ENCODE measurements at places on chromosomes 5 and 9. TPM values are rescaled to one million over a fixed set of nuclear protein-coding genes. Genes with fewer than 3 reads are reported as not detected.

GRCh38 chr5:132272311-132273210 is 15.1 kb downstream of the PDLIM4 start:
- no peak overlapping the region for H3K27ac ChIP-seq
- H3K36me3 ChIP-seq, result no peaks in the 10 kb centered on the region
- H3K4me1 ChIP-seq, result peaks cover 7% of the 10 kb centered on the region
- no peak overlapping the region for H3K4me3 ChIP-seq
- peak; percentile 65 for DNase-seq

Gene PPP2R2B
- 22.5 TPM for total RNA-seq

Gene EGR1
- 31.3 TPM for total RNA-seq

DNA sequence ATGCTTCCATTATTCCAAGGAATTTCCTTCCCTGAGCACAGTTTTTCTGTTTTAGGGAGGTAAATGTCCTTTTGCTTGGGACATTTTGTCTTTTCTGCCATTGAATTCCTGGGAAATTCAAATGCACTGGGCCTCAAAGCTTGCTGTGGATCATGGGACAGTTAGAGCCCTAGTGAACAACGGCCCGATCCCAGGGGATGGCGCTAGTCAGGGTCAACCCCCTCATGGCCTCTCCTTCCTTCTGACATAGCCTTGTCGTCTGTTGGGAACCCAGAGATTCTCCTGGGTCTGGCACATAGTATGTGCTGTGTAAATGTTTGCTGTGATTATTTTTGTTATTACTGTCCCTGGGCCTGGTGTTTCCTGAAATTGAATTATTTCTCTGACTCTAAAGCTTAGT is 30.7 kb upstream of the COL15A1 start:
- no peak overlapping the region for H3K27ac ChIP-seq
- no peak overlapping the region for H3K4me3 ChIP-seq
- no peak for DNase-seq
- no peaks in the 10 kb centered on the region for H3K27me3 ChIP-seq
- H3K36me3 ChIP-seq, result no peaks in the 10 kb centered on the region

DNA sequence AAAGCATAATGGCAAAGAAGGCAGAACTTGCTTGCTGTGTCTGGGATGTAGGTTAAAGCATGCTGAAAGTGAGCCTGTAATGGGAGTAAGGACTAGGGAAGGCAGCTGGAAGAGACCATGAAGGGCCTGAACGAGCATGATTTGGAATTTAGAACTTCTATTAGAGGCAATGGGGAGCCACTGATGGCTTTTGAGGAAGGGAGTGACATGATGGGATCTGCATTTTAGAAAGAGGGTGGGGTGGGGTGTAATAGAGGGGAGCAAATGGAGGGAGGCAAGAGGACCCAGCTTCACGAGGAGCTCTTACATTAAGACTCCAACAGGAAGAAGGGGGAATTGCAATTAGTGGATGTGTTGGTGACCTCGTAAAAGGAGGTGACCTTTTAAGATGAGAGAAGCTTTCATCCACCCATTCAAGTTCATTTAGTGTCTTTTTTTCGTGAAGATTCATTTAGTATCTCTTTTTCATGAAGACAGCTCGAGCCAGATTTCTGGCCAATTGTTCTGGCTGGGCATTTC is 13.6 kb upstream of the GABRP start:
- no peaks in the 10 kb centered on the region for H3K27me3 ChIP-seq
- no peaks in the 10 kb centered on the region for H3K4me1 ChIP-seq
- H3K4me3 ChIP-seq, result no peak overlapping the region
- H3K36me3 ChIP-seq, result no peaks in the 10 kb centered on the region
- no peak overlapping the region for H3K27ac ChIP-seq
- DNase-seq, result no peak

DNA sequence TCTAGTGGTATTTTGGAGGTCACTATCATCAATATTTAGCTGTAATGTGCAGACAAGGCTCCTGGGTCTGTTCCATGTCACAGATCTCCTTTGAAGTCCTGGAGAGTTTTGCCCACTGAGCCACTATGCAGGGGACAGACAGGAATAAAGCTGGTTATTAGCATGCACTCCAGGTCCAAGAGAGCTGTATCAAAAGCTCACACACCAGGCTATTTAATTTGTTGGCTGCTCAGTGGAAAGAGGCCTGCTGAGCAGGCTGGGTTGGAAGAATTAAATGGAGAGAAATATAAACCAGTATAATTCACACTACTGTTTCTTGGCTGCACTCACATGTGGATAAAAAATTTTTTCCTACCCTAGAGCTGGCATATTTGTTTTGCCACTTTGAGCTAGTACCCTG is 113.8 kb upstream of the TAF11L2 start:
- no peak for DNase-seq
- H3K36me3 ChIP-seq, result no peaks in the 10 kb centered on the region
- H3K27ac ChIP-seq, result no peak overlapping the region
- H3K4me3 ChIP-seq, result no peak overlapping the region

Gene IL13
- total RNA-seq, result not detected

- H3K27ac ChIP-seq, result no peak overlapping the region
- no peaks in the 10 kb centered on the region for H3K36me3 ChIP-seq
- no peak overlapping the region for H3K4me3 ChIP-seq
- peaks cover 8% of the 10 kb centered on the region for H3K4me1 ChIP-seq
- no peak for DNase-seq
Measured at GRCh38 chr5:154301726-154302125, 111.2 kb downstream of the GALNT10 start.

- H3K4me1 ChIP-seq, result peaks cover 4% of the 10 kb centered on the region
- no peaks in the 10 kb centered on the region for H3K27me3 ChIP-seq
- no peak for DNase-seq
Measured at GRCh38 chr5:120452471-120452870, 11.6 kb upstream of the PRR16 start.

- no peak overlapping the region for H3K4me3 ChIP-seq
- H3K36me3 ChIP-seq, result no peaks in the 10 kb centered on the region
- no peaks in the 10 kb centered on the region for H3K4me1 ChIP-seq
- H3K27ac ChIP-seq, result no peak overlapping the region
- no peak for DNase-seq
- H3K27me3 ChIP-seq, result no peaks in the 10 kb centered on the region
Measured at GRCh38 chr5:140609126-140609525, 23.8 kb downstream of the CD14 start.

GRCh38 chr9:18707489-18708205 is 233.7 kb downstream of the ADAMTSL1 start:
- H3K27ac ChIP-seq, result no peak overlapping the region
- H3K4me3 ChIP-seq, result no peak overlapping the region
- no peaks in the 10 kb centered on the region for H3K27me3 ChIP-seq
- H3K36me3 ChIP-seq, result no peaks in the 10 kb centered on the region
- no peak for DNase-seq

Gene LIX1
- total RNA-seq, result 164 TPM

DNA sequence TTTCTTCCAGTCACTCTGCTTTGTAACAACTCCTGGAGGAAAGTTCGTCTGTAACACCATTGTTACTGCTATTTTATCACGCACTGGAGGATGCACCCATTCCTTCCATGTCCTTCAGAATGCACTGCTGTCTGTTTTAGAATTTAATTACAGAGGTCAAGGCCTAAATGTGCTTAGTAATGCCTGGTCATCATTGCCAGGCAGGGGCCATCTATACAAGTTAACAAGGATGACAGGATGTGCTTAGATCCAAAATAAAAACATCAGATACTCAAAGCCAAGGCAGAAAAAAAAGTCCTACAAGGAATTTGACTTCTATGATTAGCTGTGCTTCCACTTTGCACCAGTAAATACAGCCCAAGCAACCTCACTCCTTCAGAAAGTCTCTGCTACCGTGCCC is 371.4 kb downstream of the SEMA5A start:
- H3K4me3 ChIP-seq, result no peak overlapping the region
- H3K36me3 ChIP-seq, result no peaks in the 10 kb centered on the region
- H3K4me1 ChIP-seq, result no peaks in the 10 kb centered on the region
- DNase-seq, result no peak
- no peaks in the 10 kb centered on the region for H3K27me3 ChIP-seq
- H3K27ac ChIP-seq, result no peak overlapping the region

DNA sequence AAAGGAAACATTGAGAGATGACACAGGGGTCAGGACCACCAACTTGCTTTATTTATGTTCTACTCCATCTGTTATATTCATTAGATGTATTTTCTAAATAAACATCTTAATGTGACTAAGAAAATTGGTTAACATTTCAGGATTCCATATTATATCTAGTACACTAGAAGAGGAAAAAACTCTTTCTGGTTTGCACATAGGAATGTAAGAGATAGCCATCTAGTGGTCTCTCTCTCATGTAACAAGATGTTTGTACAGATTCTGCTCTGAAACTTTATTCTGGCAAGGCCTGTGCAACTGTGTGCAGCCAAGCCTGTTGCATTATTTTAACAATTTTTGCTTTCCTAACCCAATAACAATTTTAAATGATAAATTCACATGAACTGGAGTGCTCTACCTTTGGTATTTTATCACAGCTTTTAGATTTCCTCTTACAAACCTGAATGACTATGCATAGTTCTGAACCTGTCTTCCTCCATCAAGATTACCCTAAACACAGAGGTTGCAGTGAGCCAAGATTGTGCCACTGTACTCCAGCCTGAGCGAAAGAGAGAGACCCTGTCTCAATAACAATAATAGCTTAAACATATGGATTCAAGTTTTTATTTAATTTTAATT is 148.2 kb downstream of the GIN1 start:
- no peak overlapping the region for H3K4me3 ChIP-seq
- H3K27me3 ChIP-seq, result no peaks in the 10 kb centered on the region
- DNase-seq, result peak; percentile 21
- H3K27ac ChIP-seq, result no peak overlapping the region

GRCh38 chr9:97390791-97391406 is 21.0 kb upstream of the TDRD7 start:
- no peaks in the 10 kb centered on the region for H3K27me3 ChIP-seq
- no peak overlapping the region for H3K4me3 ChIP-seq
- H3K27ac ChIP-seq, result no peak overlapping the region
- no peaks in the 10 kb centered on the region for H3K36me3 ChIP-seq

DNA sequence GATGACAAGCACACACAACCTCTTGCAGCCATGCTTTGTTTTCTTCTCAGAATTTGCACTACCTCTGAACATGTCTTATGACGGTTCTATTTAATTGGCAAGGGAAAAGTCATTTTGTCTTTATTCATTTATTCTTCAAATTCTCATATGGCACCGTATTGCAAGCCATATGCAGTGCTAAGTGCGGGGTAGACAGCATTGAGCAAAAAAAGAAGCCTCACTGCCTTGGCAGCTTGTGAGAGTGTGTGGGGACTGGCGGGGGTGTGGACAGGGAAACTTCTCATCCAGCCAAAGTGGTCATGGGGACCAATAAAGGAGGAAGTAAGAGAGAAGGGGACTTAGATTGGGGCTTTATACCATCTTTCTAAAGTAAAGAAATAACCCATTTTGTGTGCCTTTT is 160.0 kb downstream of the CDH12 start:
- no peaks in the 10 kb centered on the region for H3K36me3 ChIP-seq
- no peaks in the 10 kb centered on the region for H3K4me1 ChIP-seq
- DNase-seq, result no peak
- no peak overlapping the region for H3K27ac ChIP-seq

Gene GPR150
- total RNA-seq, result 0.12 TPM

Gene LCN6
- not detected for total RNA-seq

Gene SLC22A4
- 0.09 TPM for total RNA-seq

GRCh38 chr5:143760131-143760505 is 51.8 kb upstream of the HMHB1 start:
- no peak overlapping the region for H3K4me3 ChIP-seq
- no peak overlapping the region for H3K27ac ChIP-seq
- H3K36me3 ChIP-seq, result no peaks in the 10 kb centered on the region
- H3K27me3 ChIP-seq, result no peaks in the 10 kb centered on the region
- no peak for DNase-seq
- no peaks in the 10 kb centered on the region for H3K4me1 ChIP-seq

DNA sequence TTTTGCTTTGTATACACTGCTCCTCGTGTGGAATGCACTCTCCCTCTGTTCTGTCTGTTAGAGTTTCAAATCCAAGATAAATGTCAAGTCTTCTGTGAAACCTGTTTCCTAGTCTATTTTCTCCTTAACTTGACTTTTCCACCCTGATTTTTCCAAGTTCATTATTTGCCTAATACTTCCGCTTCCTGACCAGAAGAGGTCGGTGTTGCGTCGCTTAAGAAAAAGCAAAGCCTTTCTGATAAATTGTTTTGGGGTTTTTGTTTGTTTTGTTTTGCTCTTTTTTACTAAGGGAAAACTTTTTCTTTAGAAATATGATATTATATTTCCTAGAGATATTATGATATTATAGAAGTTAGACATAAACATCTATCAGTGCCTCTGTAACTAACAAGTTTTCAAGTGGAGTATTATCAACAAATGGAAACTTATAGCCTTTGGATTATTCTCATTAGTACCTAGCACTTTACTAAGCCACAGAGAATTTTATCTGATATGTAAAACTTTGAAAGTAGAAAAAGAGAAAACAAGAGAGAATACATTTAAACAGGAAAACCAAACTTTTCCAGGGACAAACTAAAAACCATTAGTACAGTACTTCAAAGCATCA is 55.8 kb downstream of the PHAX start:
- H3K27ac ChIP-seq, result no peak overlapping the region
- H3K27me3 ChIP-seq, result no peaks in the 10 kb centered on the region
- no peaks in the 10 kb centered on the region for H3K4me1 ChIP-seq
- no peaks in the 10 kb centered on the region for H3K36me3 ChIP-seq

GRCh38 chr5:107698286-107698685 is 27.5 kb upstream of the EFNA5 start:
- peaks cover 30% of the 10 kb centered on the region for H3K4me1 ChIP-seq
- H3K27me3 ChIP-seq, result no peaks in the 10 kb centered on the region
- no peak overlapping the region for H3K4me3 ChIP-seq
- DNase-seq, result no peak

Gene CCDC183
- 0.84 TPM for total RNA-seq

Gene PCDHB5
- 11.9 TPM for total RNA-seq

DNA sequence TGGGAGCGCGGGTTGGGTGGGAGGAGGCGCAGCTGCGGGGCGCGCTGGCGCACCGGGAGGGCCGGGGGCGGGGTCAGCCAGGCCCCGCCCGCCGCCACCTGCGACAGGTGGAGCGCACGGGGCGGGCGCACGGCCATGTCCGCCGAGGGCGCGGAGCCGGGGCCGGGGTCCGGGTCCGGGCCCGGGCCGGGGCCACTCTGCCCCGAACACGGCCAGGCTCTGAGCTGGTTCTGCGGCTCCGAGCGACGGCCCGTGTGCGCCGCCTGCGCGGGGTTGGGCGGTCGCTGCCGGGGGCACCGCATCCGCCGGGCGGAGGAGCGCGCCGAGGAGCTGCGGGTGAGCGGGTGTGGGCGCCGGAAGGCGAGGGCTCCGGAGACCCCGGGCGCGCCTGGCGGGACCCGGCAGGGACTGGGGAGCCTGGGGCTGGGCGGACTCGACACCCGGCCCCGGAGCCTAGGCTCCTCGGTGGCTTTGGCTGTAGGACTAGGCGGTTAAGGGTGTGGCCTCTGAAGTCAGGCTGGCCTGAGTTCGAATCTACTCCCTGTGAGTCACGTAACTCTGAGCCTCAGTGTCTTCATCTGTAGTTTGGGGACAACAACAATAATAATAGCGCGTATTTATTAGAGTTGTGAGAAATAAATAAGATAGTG is at the start of gene BSPRY:
Gene BSPRY, plus strand, starts transcription at position 97 of the 650 bp plus-strand sequence. Its CDS starts 39 bp downstream, at position 136.
- H3K27me3 ChIP-seq, result peaks cover 73% of the 10 kb centered on the region
- peaks cover 7% of the 10 kb centered on the region for H3K4me1 ChIP-seq
- H3K4me3 ChIP-seq, result peak within 1 kb of the TSS; percentile 54
- no peaks in the 10 kb centered on the region for H3K36me3 ChIP-seq
- H3K27ac ChIP-seq, result no peak within 1 kb of the TSS

GRCh38 chr5:139806726-139807646 is 11.4 kb downstream of the PSD2 start:
- no peak overlapping the region for H3K27ac ChIP-seq
- peaks cover 18% of the 10 kb centered on the region for H3K27me3 ChIP-seq
- no peaks in the 10 kb centered on the region for H3K4me1 ChIP-seq
- DNase-seq, result no peak

All from neural progenitor cell (in vitro differentiated cells).